ENCODE measurements at places on chromosomes 6 and 20.
A peak's percentile ranks its signal among the peaks of the same experiment; 100 is the strongest.

DNA sequence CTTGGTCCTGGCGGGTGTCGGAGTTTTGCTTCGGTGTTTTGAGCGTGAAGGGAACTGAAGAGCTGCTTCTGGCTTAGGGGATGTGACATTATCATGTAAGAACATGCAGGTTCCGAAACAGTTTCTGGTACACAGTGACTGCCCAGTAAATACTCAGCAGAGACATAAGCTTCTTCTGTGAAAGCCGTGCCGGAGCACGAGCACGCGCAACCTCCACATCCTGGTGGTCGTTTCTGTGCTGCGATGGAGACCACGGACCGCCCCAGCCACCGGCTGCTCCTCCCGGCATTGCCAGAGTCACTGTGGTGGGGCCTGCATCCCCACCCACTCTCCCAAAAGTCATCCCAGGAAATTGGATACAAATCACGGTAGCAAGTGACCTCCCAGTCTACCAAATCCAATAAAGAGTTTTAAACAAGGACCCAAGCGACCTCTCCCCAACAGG lies 18.7 kb downstream of the KIF25 start:
- no peak for DNase-seq

GRCh38 chr6:56046576-56046975 lies 171.2 kb upstream of the BMP5 start:
- DNase-seq = peak; percentile 82

DNA sequence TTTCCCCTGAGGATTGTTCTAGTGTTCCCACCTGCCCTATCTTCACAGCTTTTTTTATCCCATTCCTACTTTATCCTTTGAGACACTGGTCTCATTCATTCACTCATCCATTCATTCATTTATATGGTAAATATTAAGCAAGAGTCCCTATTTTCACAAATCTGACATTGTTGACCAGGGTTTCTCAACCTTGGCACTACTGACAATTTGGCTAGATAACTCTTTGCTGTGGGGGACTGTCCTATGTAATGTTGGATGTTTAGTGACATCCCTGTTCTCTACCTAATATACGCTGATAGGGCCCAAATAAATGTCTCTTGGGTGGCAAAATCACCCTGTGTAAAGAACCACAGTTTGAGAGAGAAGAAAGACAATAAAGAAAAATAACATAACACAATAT lies 345.0 kb downstream of the GRIK2 start:
- no peak for DNase-seq

DNA sequence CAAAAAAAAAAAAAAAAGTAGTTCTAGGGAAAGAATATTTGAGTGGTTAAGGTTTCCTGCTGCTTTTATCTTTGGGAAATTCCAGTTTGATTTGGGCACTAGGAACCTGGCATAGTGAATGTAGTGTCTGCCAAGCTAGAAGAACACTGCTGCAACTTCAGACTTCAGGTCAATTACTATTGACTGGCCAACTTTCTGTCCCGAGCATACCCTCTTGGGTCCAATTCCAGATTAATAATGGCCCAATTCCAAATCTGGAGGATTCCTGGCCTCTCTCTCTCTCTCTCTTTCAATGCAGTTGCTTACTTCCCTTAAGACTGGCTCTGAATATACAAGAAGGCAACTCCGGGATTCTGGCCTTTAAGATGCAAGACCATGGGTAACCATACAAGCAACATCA lies 74.9 kb downstream of the ANKEF1 start:
- no peak for DNase-seq

DNA sequence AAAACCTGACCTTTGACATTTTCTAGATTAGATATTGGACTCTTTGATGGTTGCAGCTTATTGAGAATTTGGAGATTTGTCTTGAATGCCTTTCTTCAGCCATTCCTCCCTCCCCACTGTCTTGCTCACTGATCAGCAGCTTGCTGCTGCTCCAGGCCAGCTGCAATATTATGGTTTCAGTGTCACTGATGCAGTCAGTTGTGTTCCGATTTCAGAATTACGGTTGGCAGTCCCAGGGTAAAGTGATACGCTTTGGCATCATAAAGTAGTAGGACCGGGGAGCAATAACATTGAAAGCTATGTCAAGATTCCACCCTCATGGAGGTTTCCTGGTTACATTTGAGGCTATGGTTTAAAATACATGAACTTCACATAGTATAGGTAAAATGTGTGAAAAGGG lies 152.6 kb downstream of the BCKDHB start:
- DNase-seq = no peak

DNA sequence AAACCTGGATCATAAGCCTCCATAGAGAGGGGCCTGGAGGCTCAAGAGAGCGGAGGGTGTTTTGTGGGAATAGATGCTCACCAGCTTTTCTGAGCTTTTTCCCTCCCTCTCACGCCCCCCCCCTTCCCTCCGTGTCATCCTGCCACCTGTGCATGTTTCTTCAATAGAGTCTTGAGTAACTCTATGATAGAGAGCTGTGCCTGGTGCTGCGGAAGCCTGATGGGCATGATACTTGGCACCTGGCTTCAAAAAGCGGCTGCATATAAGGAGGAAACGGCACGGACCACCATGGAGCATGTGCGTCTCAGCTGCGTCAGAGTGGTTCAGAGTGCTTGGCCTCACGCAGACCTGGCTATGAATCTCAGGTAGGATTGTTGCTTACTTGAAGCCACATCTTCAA lies 198.9 kb downstream of the CDH4 start:
- no peak for DNase-seq

- DNase-seq = no peak
Observed at GRCh38 chr6:91276315-91276714, 689.4 kb upstream of the MAP3K7 start.

DNA sequence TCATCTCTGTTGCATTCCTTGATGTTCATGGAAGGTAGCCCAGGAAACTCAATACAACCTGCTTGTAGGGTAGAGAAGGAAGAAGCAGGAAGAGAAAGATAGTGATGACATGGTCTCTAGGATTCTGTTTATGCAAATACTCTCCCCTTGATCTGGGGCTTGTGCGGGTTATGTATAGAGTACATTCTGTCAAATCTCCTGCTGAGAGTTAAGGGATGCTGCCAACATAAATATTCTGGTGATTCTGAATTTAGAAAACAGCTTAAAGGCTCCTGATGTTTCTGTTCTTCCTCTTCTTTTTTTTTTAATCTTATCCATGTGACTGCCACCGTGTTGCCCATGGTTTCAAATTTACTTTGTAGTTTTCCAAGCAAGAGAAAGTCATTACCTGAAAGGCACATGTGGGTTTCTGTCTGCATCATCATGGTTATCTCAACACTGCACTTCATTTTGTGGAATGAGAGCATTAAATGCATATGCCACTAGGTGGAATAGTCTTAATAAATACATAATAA lies 150.6 kb downstream of the RPS12 start:
- no peak for DNase-seq

DNA sequence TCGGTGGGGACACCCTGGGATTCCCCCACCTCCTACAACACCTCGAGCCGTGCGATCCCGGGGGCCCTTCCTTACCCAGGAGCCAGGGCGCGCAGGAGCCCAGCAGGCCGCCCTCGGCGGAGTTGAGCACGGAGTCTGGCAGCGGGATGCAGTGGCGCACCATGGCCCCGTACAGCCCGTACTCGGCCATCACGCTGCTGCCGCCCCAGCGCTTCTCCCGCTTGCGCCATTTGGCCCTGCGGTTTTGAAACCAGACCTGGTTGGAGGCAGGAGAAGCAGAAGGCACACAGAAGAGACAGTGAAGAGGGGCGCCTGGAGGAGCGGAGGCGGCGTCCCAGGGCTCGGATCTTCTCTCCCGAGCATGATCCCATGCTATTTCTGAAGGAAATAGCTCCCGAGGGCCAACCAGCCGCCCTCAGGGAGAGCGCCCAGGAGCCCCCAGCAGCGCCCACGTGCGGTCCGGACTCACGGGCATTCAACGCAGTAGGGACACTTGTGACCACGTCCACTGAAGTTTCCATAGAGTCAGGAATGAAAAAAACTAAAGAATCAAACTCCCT lies 4.3 kb downstream of the VSX1 start:
- DNase-seq = peak; percentile 50

GRCh38 chr6:28203201-28203600 lies 21.9 kb upstream of the ZSCAN9 start:
- no peak for DNase-seq

- no peak for DNase-seq
Observed at GRCh38 chr6:18720075-18720474, 332.9 kb downstream of the RNF144B start.

- no peak for DNase-seq
Observed at GRCh38 chr6:96014846-96015517, 792 bp upstream of the FUT9 start.

DNA sequence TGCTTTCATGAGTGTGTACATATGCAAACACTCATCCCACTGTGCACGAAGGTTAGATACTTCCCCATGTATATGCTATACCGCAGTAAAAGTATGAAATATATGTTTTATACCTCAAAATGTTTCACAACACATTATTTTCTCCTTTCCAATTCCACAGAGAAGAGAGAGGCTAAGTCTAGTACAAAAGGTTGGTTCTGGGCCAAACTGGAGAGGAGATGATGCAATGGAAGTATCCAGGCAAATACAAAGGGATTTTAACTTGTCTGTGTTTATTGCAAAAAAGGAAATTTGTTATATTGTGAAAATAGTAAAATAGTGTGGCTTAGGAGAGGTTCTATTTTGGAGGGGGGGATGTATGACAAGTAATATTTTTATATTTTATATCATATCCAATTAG lies 112.6 kb downstream of the PLCB1 start:
- peak; percentile 89 for DNase-seq

Data from iris pigment epithelial cell (primary cell).